ENCODE measurements at places on chromosomes 2 and 18. TPM values are rescaled to one million over a fixed set of nuclear protein-coding genes. Genes with fewer than 3 reads are reported as not detected.

The STAT4 gene
- 15.2 TPM for total RNA-seq

DNA sequence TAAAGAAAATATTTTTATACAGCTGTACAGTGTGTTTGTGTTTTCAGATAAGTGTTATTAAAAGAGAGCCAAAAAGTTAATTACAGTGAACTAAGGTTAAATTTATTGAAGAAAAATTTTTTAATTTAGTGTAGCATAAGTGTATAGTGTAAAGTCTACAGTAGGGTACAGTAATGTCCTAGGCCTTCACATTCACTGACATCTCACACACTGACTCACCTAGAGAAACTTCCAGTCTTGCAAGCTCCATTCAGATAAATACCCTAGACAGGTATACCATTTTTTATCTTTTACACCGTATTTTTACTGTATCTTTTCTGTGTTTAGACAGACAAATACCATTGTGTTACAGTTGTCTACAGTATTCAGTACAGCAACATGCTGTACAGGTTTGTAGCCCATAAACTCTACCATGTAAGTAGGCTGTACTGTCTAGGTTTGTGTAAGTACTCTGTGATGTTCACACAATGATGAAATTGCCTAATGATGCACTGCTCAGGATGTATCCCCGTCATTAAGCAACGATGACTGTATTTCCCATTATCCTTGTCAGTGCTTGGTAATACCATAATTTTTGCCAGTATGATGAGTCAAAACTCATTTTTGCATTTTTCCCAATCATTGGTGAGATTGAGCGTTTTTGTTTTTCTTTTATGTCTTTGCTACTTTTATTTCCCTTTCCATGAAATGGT is 48.2 kb upstream of the B3GNT2 start:
- no peak for DNase-seq

DNA sequence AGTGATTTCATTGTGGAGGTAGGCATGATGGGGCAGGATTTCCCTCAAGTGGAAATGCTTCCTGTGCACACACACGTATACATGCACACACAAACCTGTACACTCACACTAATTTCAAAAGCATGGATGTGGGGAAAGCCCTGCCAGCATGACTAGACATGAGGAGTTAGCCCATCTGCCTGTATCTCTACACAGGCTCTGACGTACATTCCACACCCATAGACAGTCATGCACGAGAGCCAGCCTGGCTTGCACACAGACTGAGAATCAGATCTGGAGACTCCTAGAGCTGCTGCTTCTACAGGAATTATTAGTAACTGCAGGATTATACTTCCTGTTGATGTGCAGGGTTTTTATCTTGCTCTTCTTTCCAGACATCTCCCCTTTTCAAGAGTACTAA is 27.3 kb upstream of the NFU1 start:
- peak; percentile 85 for DNase-seq

GRCh38 chr2:108215794-108216211 is 24.0 kb upstream of the SULT1C3 start:
- DNase-seq = no peak

All from right atrium auricular region (tissue), 2 donors.